ENCODE measurements at places on chromosomes 2 and 18.

GRCh38 chr2:101899265-101899664, 92.5 kb upstream of the IL1R2 start:
- no peak for DNase-seq

GRCh38 chr2:160042054-160042453, 20.4 kb downstream of the PLA2R1 start:
- DNase-seq = no peak

DNA sequence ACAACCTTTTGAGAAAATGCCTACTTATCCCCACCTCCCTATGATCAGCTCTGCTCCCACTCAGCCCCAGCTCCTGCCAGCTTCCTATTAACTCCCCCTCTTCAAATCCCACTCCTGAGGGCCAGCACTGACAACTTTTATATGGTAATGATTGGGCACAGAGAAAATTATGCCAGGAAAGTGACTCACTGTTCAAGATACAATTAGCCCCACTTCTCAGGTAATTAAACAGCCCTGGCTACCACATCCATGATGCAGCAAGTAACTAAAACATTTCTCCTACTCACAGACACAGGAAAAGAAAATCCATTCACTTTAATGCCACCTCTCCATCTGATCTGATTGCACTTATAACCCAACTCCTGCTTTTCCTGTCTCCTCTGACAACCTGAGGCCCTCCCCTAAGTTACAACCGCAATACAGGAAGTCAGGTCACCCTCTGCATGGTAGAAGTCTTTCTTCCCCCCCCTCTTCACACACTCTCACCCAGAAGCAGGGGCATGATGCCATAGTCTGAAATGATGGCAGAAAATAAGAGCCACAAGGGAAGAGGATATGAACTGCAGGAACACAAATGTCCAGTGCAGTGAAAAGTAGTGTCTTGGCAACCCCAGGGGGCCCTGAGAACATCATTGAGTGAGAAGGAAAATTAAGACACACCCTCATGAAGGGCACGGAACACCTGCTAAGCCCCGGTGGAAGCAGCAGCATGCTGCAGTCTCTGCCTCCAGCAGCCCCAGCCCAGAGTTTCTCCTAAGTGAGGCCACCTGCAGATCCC, 54.4 kb downstream of the STK39 start:
- DNase-seq = no peak

DNA sequence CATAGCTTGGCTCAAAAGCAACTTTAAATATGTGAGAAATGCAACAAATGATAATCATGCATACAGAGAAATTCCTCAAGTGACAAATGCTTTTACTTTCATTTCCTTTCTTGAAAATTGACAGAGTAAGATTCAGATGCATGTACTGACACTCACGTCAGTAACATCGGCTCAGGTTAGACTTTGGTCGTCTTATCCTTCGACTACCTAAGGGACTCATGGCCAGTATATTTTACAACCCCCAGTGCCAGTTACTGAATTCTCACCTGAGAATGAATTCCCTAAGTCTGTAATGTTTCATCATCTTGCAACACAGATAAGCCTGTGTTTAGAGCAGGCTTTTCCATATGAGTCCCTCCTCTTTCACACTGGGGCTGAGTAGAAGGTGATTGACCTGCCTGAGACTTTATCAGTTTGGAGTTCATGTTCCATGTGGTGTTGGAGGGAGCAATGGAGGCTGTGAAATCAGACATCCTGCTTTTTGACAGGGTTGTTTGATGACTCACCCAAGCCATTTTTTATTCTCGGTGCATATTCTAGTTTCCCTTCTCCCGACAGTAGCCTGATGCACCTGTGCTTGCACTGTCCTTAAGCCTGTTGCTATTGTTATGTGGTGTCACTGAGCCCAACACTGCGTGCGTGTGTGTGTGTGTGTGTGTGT, 30.5 kb upstream of the ATP8B1 start:
- no peak for DNase-seq

- no peak for DNase-seq
Observed at GRCh38 chr18:25648716-25649260, 296.8 kb upstream of the ZNF521 start.

DNA sequence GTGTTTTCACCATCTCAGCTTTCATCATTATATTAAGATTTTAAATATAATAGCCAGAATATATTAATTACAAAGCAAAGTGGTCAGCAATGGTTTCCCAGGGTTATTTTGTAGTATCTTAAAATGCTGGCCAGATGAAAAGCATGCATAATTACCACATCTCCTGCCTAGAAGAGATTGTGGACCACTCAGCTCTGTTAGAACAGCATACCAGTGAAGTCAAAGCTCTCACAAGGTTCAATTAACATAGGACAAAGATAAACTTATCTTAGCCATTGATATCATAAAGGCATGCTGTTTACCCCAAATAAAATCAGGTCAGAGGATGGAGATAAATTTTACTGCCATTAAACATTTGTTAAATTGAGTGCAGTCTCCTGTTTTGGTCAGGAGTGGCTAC, 19.3 kb upstream of the PDE1A start:
- DNase-seq = no peak

GRCh38 chr2:96233880-96234316, 25.3 kb upstream of the STARD7 start:
- no peak for DNase-seq

DNA sequence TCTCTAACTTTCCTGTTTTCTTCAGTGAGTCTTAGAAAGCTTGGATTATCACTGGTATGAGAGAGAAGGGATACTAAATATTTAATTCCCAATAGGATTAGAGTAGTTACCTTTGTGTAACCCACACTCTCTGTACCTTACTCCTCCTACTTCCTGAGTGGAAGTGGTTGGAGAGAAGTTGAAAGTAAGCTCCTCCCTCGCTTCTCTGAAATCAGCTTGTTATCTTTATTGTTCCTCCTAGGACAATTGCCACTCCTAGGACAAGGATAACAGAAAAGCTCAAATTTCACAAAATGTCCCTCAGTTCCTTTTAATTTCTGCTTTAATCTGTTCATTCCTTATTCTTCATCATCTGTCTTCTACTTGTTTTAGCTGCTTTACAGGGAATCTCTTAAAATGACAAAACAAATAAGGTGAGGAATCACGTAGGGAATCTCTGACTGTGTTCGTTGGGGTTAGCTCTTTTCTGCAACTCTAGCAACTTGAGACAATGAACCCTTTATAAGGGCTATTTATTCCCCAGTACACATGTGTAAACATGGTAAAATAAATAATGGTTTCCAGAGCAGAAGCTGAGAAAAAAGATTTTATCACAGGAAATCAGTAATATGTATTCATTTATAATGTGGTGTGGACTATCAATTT, 8.6 kb downstream of the ITPRID2 start:
- no peak for DNase-seq

- no peak for DNase-seq
Observed at GRCh38 chr2:152162141-152162540, 13.4 kb downstream of the STAM2 start.

DNA sequence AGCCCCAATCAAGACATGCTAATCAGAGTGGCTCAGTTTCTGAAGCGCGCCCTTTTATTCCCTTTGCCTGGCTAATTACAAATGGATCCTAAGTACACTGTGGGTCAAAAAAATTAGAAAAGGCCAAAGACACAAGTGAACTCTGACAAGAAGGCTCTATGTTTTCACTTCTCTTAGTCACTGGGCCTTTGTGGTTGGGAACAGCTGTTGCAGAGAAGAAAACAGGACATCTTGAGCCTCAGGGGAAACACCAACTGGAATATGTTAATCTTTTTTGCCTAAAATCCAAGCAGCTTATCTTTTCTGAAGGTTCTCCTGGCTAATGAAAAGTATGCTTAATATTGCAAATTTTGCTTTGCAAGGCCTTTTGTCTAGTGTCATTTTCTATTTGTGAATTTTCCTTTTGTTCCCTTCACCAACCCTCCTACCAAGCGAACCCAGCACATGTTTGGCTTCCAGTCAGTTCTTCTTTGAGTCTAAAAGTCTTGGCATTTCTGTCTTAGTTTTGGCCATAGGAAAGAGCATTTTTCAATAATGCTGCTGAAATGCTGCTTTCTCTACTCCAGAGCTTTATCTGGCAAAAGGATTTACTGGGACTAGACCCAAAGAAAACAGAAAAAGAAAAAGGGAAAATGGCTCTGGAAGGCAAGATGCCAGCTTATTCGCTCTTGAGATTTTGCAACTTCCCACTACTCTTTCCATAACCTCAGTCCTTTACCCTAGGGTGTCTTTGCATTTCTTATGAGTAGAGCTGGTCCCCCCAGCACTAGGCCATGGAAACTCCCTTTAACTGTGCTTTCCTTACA, 440.2 kb upstream of the ST6GAL2 start:
- DNase-seq = peak; percentile 21

- no peak for DNase-seq
Observed at GRCh38 chr18:25047983-25048382, 304.0 kb downstream of the ZNF521 start.
